ENCODE measurements at places on chromosomes 12 and 14.

GRCh38 chr14:31070431-31070830, 44.3 kb upstream of the STRN3 start:
- no peak for DNase-seq

- no peak for DNase-seq
Observed at GRCh38 chr12:66863276-66863675, 184.4 kb upstream of the GRIP1 start.

GRCh38 chr12:124388679-124389137, 93.8 kb downstream of the RFLNA start:
- DNase-seq: peak; percentile 83

DNA sequence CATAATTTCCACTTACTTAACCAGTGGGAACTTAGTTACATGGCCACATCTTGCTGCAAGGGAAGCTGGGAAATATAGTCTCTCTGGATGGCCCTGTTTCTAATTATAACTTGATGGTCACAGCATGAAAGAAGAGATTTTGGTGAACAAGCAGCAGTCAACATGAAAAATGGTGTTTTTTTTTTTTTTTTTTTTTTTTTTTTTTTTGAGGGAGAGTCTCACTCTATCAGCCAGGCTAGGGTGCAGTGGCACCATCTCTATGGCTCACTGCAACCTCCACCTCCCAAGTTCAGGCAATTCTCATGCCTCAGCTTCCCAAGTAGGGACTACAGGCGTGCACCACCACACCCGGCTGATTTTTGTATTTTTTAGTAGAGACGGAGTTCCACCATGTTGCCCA, 10.8 kb downstream of the SRGAP1 start:
- DNase-seq: no peak

- no peak for DNase-seq
Observed at GRCh38 chr12:402029-402389, 565 bp downstream of the CCDC77 start.

GRCh38 chr12:40016980-40017379, 88.9 kb downstream of the SLC2A13 start:
- DNase-seq: no peak

- DNase-seq: no peak
Observed at GRCh38 chr12:3379079-3379478, 111.9 kb upstream of the PRMT8 start.

DNA sequence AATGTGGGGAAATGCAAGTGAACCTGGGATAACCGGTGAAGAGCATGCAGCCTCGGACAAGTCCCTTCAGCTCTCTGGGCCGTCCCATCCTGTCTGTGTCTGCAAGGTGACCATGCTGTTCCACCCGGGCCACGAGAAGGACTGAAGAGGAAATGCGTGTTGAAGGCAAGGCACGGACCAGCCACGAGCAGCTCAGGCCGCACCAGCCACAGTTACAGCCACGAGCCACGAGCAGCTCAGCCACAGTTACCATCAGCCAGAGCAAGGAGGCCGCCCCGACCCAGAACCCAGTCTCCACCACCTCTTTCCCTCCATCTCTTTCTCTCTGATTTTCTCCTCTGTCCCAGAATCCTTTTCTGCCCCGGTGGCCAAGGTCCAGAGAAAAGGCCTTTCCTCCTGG, 18.8 kb upstream of the GALNT9 start:
- no peak for DNase-seq

DNA sequence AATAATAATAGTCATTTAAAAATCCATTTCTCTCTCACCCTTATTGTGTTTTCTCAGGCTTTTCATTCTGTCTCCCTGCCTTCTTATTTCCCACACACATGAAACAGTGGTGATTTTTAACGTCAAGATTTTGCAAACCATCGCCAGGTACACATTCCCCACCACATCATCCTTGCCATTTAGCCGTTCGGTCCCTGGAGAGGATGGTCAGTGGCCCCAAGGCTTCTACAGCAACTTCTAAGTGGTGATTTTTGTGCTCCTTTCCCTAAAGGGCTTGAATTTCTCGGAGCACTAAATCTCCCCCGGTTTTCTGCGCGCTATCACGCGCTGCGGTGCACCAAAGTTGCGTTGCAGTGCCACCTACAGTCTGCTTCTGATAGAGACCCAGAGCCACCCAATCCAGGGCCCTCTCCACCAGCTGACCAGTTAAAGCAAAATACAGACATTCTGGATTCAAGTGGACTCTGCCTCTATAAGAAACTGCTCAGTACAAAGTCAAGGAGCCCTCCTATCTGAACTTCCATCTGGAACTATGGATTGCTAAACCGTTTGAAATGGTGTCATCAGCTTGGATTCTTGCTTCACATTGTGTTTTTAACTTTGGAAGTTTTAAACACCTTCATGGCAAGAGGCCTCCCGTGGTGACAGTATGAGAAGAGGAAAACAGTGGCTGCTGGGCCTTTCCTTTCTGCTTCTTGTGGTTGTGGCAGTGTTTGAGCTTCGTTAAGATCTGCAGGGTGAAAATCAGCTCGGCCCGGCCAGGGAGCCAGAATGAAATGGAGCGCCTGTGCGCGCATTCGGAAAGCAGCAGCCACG, 234.0 kb downstream of the SPTSSA start:
- DNase-seq: peak; percentile 55

GRCh38 chr14:50961605-50962221, 17.4 kb upstream of the PYGL start:
- DNase-seq: no peak

GRCh38 chr14:87830443-87831096, 162.4 kb downstream of the GALC start:
- DNase-seq: no peak

GRCh38 chr12:663293-663871, at the start of gene NINJ2:
NINJ2 (minus strand) TSS chr12:663445; CDS start chr12:663360, 85 bp downstream.
- DNase-seq: no peak

DNA sequence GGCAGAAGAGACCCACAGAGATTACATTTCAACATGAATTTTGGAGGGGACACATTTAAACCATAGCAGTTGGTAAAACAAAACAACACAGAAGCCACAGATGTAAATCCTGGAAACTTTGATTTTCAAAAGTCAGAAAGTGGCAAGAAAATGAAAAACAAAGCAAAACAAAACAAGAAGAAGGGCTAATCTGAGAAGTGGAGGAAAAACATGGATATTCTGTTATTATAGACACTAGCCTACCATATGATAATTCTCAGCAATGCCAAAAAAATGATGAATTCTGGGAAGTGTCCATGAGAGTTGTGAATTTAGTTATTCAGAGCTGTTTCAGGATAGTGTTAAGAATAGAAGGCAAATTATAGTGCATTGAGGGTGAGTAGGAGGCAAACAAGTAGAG, 192.3 kb downstream of the TRHDE start:
- DNase-seq: no peak

DNA sequence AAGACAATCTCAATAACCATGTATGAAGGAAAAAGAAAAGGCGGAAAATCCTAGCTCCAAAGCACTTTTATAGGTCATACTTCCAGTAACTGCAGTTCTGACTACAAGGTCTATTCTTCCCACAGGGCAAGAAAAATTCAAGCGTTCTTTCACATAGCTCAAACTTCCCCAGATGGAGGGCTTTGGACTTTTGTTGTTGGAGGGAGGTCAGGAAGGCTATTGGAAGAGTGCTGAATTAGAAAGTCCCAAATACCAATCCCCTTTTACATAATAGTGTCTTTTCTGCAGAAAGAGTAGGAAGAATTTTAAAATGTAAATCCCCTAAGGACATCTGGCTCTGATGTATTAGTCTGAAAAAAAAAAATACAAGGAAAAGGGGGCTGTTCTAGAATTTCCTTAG, 309.4 kb downstream of the MDGA2 start:
- no peak for DNase-seq

DNA sequence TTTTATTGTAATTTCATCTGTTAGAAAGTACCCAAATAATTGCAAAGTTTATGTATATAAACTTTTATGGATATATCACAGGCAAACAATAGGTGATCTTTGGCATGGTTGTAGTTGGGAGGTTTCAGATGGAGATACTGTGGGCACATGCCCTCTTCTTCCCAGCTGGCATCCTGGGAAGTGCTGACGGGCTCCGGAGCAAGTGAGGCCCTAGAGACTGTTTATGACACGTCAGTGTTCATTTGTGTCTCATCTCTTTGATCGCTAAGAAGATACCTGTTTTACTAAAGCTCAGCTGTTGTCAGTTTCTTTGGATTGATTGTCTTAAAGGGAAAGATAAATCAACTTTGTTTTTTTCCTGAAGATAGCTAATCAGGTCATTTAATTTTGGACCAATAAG, 287.6 kb downstream of the FBXL14 start:
- no peak for DNase-seq

DNA sequence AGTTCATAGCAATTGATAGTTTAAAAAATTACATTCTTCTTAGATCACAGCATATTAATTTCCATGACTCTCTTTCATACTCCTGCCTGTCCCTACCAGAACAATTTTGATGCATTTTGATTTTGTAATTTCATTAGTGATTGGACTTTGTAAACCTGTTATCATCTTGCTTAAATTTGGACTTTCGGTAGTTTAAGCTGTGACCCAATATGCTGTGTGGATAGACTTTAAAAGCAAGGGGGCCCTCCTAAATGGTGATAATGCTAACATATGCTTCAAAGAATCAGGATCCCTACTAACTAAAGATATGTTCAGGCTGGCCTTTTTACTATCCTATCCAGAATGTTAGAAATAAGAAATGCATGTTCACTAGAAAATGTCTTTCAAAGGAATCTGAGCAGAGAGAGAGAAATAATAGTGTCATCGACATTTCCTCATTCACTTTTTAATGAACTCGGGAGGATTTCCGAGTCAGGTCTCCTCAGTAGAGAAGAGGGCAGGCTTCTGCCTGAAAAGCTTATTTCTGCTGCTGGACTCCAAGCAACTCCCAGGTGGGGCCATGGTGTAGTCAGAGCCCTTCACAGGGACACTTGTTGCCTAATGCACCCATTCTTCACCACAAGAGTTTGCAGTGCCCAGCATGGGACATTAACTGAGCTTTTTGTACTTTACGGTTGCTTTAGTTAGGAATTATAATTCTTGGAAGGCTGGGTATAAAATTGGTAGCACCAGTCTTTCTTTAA, 16.7 kb downstream of the SLC38A4 start:
- DNase-seq: no peak

Measured in HuH-7.5 (cell line).